Tibial nerve (tissue), 4 donors: ENCODE measurements at places on chromosomes 3 and 15. TPM values are rescaled to one million over a fixed set of nuclear protein-coding genes. Genes with fewer than 3 reads are reported as not detected.

GRCh38 chr15:69914960-69915359 lies 182.8 kb downstream of the TLE3 start:
- DNase-seq: no peak

Gene AP3S2
- total RNA-seq: 54.0 TPM

DNA sequence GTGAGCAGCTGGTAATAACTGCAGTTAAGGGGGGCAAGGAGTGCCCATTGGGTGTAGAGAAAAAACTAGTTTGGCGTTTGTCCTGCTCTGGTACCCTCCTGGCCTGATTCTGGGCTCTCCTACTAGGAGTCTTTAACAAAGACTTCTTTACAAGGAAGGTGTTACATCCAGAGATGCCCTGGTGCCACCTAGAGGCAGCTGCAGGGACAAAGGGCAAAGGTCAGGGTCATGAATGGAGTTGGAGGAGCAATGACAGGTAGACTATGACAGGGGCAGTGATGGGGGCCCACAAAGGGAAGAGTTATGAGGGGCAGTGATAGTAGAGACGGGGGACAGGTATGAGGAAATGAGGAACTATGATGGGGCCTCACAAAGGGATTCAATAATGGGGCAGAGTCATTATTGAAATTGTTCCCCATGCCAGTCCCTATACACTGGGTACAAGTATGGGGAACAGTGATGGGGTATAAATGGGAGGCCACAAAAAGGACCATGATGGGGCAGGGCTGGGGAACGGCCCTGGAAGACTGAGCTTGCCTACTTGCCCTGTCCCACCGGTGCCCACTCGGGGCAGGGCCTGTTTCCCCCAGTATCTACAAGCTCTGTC lies 7.9 kb downstream of the CCDC71 start:
- DNase-seq: no peak

Gene NPAP1
- not detected for total RNA-seq

DNA sequence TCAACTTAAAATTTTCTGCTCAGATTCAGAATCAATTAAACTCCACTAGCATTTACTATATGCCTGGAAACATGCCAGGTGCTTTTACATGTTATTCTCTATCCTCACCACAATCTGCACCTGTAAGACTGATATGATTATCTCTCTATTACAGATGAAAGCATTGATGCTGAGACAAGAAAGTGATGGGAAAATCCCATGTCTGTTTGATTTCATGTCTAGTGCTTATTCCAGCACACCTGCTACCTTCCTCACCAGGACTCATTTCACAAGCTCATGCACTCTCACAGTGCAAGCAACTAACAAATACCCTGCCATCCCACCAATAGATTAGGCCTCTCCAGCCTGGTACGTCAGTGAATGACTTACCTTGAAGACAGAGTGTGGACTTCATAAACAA lies 25.0 kb upstream of the BCL6 start:
- DNase-seq: no peak

Gene TMCO5A
- not detected for total RNA-seq

Gene RETNLB
- not detected for total RNA-seq

DNA sequence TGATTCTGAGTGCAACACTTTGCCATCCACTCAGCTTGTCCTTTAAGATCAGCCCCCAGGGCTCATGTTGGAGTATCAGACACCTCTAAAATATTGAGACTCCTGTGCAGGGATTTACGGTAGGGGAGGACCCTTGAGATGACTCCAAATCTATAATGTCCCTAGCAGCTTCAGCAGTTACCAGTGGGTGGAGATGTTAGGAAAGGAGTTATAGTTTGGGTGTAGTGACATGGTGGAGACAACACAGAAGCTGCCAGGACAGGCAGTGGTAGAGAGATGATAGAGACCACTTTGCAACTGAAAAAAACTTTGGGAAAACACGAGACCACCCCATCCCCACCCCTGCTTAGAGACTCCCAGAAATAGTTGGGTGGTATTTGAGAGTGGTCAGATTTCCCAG lies 43.3 kb upstream of the GSK3B start:
- DNase-seq: no peak

GRCh38 chr15:101029971-101030661 lies 111.0 kb downstream of the LRRK1 start:
- DNase-seq: peak; percentile 3

Gene COL6A6
- not detected for total RNA-seq

Gene NLGN1
- 50.7 TPM for total RNA-seq

GRCh38 chr15:33535135-33535534 lies 224.4 kb downstream of the RYR3 start:
- DNase-seq: no peak

- DNase-seq: no peak
These were observed 23.1 kb downstream of the BHLHE40 start for GRCh38 chr3:5002174-5002870.

Gene CACNA2D3
- total RNA-seq: 0.30 TPM

DNA sequence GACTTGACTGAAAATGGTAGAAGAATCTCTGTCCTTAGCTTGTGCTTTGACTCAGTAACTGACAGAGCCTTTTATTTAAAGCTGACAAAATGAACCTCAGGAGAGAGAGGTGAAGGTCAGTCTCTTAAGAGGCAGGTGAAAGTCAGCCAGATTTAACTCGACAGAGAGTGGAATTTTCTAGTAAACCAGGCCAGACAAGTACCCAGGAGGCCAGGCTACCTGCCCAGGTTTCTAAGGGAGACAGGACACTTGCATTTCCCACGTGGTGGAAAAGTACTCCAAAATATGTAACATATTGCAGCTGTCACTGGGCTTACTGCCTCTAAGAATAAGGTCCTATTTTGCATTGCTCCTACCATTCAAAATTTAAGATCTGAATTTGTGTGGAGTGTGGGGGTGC lies 167.9 kb downstream of the FMN1 start:
- no peak for DNase-seq

DNA sequence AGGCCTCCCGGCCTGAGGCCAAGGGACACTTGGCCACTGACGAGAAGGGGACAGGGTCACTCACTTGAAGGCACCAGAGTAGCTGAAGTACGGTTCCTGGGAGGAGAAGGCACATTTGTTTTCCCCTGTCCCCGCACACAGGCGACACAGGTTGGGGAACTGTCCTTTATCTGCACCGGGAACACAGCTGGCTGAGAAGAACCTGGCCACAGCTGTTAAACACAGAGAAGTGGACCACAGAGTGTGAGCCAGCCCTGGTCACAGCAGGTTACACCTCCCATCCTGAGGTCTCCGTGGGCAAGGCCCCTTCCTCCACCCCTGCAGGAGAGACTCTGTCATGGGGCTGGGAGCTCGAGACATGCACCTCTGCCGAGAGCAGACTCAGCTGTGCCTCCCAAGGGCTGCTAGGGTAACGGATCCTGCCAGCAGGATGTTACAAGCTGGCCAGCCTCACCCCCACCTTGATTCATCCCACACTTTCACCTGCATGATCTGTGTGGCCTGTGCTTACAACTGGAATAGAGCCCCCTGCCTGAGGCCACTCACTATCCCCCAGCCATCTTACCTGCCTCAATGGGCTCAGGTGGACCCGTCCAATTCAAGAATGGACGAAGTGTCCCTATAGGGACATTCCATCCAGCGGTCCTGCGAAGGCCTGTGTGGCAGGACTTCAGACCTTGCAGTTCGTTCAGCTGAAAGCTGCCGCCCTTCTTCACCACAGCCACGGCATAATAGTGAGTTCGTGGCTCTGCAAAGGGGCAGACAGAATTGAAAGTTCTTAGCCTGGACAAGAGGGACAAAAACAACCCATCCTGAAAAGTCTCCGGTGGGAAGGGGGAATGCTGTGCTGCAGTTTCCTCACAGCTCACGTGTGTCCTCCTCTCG lies 9.2 kb downstream of the LTF start:
- DNase-seq: no peak

DNA sequence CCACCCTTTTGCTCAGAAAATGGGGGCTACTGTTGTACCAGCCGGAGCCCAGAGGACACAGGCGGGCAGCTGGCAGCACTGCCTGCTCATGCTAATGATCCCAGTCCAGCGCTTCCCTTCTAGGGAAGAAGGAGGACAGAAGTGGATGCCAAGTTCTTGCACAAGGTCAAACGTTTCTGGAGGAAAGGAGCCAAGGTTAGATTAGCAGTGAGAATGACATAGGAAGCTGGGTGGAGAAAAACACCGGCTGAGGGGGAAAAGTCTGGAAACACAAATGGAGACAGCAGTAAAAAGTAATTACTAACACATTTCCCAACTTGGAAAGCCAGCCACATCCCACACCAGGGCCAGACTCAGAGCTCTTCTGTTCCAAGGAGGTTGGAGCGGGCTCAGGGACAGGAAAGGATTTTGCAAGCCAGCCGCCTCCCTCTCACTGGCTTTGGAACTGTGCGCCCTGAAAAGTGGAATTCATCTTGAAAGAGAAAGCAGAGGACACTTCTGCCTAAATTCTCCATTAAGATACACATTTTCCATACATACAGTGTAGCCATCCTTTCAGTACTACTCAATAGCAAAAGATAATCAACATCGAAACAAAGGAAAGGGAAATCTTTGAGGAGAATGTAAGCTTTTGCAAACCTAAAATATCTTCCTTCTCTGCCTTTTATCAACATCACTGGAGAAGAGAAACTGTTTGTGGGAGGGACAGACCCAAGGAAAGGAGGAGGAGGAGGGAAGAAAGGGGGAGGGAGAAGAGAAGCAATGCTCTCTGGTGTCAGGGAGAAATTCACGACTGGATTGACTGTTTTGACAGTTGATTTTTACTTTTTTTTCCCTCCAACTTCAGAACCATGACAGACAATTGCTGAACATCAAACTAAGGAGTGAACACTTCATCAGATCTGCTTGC lies 133.6 kb downstream of the CD47 start:
- peak; percentile 82 for DNase-seq

- no peak for DNase-seq
These were observed 141.4 kb downstream of the TGFBR2 start for GRCh38 chr3:30747771-30748281.

- no peak for DNase-seq
These were observed 311.6 kb upstream of the CNTN4 start for GRCh38 chr3:1787094-1787493.

- DNase-seq: no peak
These were observed 405.8 kb upstream of the ADAMTS9 start for GRCh38 chr3:65093641-65094040.

DNA sequence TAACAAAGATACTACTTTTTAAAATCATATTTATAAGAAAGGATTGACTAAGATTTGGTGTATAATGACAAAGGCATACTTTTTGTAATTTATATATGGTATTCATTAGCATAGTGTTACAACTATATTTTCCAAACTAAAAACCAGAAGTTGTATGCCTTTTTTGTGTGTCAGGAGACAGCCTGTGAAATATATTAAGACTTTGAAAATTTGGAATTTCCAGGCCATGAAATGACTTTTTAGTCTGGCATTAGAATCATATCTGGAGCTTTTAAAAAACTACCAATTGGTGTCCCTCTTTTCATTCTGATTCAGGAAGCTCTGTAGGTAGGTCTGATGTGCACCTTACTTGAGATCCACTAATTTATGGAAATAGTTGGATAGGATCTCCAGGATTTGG lies 41.9 kb downstream of the CALML4 start:
- no peak for DNase-seq

Gene OSBPL10
- 47.1 TPM for total RNA-seq

DNA sequence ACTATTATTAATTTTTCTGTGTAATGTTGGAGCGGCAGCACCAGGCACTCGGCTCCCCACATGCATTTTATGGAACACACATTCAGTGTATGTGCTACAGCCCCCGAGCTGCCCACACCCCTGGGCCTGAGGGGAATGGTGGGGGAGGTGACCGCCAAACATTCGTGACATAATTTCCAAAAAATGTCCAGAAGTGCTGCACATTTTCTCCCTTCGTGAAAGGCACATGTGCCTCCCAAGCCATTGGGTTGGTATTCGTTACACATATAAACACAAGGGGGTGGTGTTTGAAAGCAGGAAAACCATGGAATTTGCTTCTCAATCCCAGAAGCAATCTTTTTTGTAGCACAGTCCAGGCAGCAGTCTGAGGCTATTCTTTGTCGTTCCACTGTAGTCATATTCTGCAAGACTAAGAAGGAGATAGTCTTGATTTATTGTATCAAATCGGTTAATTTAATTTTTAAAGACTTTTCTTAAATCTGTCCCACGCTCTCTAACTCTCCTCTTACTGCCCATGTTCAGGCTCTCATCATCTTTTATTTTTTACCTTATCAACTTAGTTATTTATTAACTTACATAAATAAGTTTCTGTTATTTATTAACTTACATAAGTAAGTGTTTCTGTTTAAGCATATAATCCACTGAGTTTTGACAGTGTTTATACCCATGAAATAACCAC lies 39.2 kb upstream of the POLR2M start:
- DNase-seq: no peak

Gene HIGD2B
- not detected for total RNA-seq

DNA sequence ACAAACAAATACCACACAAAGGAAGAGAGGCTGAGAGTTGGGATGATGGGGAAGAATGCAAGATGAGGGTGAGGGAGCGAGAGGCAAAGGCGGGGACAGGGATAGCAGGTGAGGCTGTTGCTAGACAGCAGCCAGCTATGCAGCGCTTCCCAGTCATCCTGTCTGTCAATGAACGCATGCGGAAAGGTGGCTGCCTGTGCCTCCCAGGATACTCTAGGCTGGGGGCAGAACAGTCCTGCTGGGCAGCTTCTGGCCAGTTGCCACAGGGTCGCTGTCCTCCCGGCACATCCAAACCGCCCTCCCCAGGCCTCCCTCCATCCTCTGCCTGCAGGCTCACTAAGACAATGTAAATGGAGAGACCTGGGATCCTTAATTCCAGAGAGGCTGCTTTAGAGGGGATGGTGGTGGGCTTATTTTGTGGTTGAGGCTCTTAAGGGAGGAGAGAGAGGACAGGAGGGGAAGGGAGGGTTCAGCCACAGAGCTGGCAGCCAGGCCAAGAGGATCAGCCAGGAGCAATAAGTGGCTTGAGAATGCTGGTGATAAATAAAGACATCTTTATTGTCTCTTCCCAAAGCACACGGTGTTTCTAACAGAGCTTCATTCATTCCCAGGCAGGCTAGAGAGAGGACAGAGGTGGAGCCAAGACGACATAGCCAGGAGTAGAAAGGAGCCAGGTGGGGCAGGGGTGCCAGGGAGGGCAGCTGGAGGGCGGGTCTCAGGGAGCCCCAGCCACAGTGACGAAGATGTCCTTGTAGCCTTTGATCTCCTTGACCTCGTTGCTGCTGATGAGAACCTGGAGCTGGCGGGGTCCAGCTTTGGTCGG lies 9.2 kb upstream of the TGM5 start:
- no peak for DNase-seq

- DNase-seq: peak; percentile 51
These were observed at the start of gene ADPRH for GRCh38 chr3:119579366-119580066. Gene ADPRH (plus strand): TSS chr3:119579492. CDS start chr3:119582170, 2,678 bp downstream.
